ENCODE measurements at places on chromosomes 13 and 19.

DNA sequence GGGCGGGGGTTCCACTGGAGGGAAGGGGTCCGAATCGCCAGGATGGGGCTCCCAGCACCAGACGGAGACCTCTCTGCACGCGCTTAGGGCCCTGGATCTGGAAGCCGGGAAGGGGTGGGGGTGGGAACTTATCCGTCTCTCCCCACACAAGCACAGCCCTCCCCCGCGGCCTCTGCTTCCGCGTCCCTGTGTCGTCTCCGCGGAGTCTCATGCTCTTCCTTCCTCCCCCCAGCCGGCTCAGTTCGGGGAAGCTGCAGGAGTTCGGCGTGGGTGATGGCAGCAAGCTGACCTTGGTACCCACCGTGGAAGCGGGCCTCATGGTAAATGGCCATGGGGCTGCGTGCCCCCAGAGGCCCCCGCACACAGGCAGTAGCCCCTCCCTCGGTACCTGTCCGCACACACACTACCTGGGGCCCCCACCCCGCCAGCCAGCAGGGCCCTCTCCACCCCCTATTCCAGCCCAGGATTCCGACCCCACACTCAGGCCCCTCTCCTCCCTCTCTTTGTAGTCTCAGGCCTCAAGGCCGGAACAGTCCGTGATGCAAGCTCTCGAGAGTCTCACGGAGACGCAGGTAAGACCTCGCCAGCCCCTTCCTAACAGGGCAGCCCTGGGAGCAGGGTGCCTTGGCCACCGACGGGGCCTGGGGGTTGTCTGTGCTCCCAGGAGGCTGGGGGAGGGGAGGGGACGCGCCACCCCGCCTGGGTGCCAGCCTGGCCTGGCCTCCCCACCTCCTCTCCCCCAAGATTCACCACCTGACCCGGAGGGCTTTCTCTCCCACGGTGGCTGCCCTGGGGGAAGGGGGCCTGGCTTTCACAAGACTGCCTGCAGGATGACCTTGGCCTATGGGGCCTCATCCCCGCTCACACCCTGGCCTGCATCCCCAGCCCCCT, 3.2 kb downstream of the MIDN start:
- DNase-seq = peak; percentile 67

DNA sequence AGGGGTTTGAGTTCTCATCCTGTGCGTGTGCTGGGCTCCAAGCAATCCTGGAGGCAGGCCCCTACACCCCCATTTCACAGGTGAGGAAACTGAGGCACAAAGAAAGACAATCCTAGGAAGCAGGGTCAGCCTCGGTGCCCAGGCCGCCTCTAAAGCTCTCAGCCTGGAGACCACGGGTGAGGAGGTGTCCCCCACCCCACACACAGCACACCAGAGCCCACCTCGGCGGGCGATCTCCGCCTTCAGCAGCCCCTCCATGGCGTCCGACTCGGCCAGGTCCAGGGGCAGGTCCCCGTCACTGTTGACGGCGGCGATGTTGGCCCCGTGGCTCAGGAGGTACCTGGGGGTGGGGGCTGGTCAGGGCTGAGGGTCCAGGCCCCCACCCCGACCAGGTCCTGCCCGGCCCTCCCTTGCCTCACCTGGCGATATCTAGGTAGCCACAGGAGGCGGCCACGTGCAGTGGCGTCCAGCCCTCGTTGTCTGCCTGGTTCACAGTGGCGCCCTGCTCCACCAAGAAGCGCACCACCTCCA, 5.1 kb downstream of the PPP1R12C start:
- DNase-seq = no peak

GRCh38 chr19:38674388-38675171, 27.1 kb downstream of the ACTN4 start:
- DNase-seq = no peak

DNA sequence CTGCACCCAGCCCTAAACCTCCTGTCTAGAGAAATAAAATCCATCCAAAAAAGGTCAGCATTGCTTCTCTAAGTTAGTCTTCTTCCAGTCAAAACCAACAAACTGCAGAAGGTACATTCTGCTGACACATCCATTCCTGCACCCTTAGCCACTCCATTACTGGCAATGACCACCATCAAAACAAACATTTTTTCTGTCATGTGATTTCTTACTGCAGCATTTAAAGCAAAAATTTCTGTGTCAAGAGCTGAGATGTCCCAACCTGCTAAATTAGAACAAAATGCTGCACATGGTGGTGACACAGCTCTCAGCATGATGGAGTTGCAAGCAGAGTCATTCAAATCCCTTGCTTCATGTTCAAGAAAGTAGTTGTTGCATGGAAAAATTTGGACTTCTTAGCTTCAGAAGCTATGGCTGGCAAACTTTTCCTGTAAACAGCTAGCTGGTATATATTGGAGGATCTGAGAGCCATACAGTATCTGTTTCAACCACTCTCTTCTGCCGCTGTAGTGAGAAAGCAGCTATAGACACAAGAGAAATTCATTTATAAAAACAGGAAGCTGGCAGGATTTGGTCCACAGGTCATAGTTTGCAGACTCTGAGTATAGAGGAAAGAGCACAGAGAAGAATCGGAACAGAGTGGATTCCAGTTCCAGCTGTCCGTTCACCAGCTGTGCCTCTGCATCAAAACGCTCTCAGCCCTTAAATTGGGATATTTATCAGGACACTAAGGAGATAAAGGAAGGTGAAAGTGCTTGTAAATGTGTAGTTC, 17.4 kb downstream of the RUBCNL start:
- DNase-seq = no peak

GRCh38 chr19:17794731-17795494, at the start of gene B3GNT3:
Gene B3GNT3 (plus strand): TSS chr19:17795138. CDS start chr19:17807808, 12,670 bp downstream.
- DNase-seq = peak; percentile 19

DNA sequence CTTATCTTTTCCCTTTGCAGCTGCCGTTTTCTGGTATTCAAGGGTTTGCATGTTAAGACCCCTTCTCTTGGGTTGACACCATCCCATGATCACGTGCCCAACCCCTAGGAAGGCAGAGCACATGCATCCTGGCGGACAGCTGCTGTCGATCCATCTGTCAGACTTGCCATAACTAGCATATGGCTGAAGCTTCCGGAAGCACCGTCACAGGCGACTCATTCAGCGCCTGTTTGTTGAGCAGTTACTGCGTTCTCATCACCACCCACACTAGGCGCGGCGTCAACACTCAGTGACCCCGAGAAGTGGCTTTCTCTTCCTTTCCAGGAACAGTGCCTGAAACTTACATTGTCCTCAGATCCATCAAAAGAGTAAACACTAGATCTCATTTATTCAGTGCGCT, 93.6 kb downstream of the SOX1 start:
- DNase-seq = no peak

DNA sequence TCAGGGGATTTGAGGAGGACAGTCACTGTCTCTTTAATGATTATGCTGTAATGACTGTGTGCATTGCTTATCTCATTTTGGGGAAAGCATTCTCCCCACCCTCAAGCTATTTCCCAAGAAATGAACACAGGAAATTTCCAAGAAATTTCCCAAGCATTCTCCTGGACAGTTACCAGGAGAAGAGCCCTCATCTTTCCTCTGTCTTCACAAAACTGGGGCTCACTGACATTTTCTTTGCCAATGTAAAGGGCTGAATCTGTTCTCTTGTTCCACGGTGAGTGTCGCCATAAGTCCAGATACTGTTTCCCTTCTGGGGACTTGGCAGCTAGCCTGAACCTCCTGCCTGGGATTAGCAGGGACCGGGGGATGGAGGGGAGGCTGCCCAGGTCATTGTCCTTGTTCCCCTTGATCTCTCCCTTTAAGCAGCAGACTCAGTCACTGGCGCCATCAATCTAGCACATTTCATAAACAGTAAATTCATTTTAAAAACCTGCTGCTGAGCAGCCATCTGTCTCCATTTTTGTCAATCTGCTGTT, 172.8 kb downstream of the DNAJC15 start:
- DNase-seq = no peak
